Activated CD4-positive, alpha-beta T cell treated with anti-CD3 and anti-CD28 coated beads, Interleukin-2, amount 10 ng/mL, durations not matched to agents 7 days and 5 days (primary cell): ENCODE measurements at places on chromosomes 12 and 14.

- no peak for DNase-seq
Observed at GRCh38 chr14:89750281-89750755, 204.2 kb downstream of the EFCAB11 start.

- no peak for DNase-seq
Observed at GRCh38 chr14:61462566-61463193, 141.3 kb downstream of the PRKCH start.

GRCh38 chr12:2290516-2291065 is 237.8 kb downstream of the CACNA1C start:
- no peak for DNase-seq

DNA sequence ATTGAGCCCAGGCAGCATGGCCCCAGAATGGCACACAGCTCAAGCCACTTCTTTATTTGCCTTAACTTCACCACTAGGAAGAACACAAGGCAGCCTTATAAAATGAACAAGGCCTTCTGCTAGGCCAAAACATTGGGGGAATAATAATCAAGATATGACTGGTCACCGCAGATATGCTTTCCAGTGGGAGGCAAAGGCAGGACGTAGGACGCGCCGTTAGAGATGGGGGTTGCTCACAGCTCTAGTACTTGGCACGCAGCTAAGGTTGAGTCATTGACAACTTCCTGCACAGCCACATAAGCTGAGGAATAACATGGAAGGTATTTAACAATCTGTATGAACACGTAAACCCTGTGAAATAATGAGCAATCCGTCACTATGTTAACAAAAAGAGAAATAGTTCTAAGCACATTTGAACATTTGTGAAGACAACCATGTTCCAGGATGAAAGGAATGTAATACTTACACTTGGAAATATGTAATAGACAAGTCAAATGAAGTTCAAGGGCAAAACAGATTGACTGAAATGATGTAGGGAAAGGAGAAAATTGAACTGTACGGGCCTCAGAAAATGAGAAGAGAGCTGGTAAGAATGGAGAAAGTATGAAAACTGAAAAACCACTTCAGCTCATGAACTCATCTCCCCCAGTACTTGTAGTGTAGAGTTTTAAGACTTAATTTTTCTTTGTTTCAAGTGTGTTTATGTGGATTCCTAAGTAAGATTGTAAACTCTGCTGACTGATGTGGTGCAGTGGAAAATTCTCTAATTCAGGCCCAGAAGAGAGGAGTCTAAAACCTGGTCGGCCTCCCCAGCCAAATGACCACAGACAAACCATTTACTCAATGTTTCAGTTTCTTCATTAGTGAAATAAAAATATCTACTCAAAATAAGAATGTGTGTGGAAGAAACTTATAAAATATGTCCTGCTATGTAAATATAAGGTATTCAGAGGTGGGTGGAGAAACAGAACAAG is 59.3 kb upstream of the CCDC91 start:
- no peak for DNase-seq

- no peak for DNase-seq
Observed at GRCh38 chr12:83168751-83169150, 482.0 kb downstream of the TMTC2 start.

- no peak for DNase-seq
Observed at GRCh38 chr12:57213763-57214397, 2.7 kb upstream of the NXPH4 start.
